ENCODE measurements at places on chromosomes 3 and 15.

- no peak for DNase-seq
These were observed 40.4 kb upstream of the PRICKLE2 start for GRCh38 chr3:64265646-64266045.

- DNase-seq, result no peak
These were observed 69.0 kb downstream of the LINGO1 start for GRCh38 chr15:77563623-77564156.

DNA sequence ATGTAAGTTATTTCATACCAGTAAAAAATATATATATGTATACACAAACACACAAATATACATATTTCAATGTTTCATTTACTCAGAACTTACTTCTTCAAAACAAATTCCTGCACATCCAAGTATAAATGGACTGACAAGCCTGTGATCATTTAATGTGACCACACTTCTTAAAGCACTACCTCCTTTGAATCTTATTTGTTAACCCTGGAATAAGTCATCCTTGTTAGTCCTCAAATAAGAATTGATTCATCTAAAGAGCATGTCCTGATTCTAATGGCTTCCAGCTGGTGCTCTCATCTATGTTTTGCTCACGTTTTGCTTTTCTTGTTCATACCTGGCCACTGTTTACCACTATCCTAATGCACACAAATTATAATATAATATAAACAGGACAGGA is 103.9 kb upstream of the UBP1 start:
- no peak for DNase-seq

DNA sequence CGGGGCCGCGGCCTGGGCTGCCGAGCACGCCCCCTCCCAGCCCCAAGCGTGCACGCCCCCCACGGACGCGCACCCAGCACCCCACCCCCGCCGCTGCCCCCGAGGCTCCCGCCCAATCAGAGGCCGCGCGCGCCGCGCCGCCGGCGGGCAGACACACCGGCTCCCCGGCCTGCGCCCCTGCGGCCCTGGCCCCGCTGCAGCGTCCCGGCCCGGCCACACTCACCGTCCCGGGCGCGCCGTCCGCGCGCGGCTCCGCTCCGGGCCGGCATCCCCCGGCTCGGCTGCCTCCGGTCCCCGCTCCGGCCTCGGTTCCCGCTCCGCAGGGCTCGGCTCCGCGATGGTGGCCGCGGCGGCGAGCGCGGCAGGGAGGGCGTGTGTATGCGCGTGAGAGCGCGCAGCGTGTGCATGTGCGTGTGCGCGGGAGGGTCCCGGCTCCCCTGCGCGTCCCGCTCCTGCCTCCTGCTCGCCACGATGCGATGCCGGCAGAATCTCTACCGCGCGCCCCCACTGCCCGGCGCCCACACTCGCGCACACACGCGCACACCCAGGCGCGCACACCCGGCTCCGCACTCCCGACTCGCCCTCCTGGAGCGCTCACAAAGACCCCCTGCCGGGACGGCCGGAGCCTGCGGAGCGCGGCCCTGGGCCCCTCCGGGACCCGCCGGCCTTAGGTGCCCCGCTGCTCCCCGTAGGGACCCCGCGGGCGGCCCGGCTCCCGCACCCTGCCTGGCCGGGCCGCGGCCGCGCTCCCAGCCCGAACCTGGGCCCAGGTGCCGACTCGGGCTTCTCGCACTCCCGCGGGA is 186.5 kb upstream of the LINGO1 start:
- DNase-seq, result no peak

- DNase-seq, result no peak
These were observed 242.1 kb downstream of the ZIC1 start for GRCh38 chr3:147651107-147651778.

DNA sequence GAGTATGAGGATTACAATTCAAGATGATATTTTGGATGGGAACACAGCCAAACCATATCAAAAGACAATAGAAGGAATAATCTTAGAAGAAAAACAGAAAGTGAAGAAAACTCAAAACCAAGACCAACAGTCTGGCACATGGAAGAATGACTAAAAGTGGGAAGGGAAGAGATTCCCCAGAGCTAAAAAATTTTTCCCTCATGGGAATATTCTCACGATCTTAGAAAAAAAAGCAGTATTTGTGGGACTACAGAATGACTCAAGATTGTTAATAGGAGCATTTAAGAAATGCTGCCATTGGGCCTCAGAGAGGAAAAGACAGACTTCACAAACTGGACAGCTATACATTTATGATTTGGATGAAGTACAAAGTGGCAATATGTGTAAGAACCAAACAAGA is 18.3 kb downstream of the OSTN start:
- DNase-seq, result no peak

GRCh38 chr3:188294823-188295487 is 141.0 kb downstream of the LPP start:
- peak; percentile 84 for DNase-seq
